ENCODE measurements at places on chromosomes 12 and 14.

GRCh38 chr14:76575108-76575507, 186.2 kb upstream of the VASH1 start:
- no peak for DNase-seq

- DNase-seq = no peak
These were observed 32.9 kb downstream of the TXNRD1 start for GRCh38 chr12:104248444-104248843.

DNA sequence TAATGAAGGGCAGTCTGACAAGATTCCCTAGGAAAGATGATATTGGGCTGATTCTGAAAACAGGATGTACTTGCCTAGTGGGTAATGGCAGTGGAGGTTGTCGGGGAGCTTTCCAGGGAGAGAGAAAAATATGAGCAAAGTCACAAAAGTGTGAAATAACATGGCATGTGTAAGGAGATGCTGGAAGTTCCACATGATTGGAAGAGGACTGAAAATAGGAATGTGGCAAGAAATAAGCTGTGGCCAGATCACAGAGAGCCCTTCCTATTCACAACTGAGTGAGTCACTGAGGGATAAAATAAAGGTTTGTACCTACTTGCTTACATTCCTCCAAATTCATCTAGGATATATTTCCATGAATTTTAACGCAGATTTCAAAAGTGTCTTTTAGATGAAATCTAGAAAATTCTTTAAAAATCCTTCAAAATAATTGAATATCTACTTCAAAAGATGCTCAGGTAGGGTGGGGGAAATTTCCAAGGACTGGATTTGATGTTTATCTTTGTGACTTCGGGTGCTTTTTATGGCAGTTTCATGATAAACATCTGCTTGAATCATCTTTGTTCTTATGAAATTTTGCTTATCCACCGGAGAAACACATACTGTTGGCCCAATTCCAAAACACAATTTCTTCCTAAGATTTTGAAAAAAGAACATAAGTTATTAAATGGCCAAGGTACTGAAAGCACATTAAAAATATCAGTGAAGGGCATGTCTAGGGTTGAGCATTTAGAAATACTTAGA, 36.3 kb upstream of the SLC2A13 start:
- DNase-seq = no peak

GRCh38 chr12:98344046-98344930, 171.1 kb upstream of the TMPO start:
- DNase-seq = no peak

DNA sequence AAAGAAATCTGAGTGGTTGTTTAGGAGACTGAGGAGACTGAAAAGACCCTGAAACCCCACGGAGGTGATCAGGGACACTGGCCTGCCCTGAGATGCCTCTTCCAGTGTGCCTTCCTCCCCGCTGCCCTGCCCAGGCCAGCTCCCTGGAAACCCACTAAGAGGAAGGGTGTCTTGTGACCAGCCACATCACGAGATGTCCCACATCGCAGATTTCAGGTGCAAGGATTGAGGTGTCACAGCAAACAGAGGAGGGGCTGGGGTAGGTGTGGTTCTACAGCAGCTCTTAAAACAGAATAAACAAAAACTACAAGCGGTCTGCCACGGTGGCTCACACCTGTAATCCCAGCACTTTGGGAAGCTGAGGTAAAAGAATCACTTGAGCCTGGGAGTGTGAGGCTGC, 184.3 kb upstream of the C14orf180 start:
- no peak for DNase-seq

GRCh38 chr14:106844608-106845285, 1318.4 kb downstream of the TMEM121 start:
- no peak for DNase-seq

- DNase-seq = no peak
These were observed 4.4 kb upstream of the PLEKHD1 start for GRCh38 chr14:69480136-69480535.

DNA sequence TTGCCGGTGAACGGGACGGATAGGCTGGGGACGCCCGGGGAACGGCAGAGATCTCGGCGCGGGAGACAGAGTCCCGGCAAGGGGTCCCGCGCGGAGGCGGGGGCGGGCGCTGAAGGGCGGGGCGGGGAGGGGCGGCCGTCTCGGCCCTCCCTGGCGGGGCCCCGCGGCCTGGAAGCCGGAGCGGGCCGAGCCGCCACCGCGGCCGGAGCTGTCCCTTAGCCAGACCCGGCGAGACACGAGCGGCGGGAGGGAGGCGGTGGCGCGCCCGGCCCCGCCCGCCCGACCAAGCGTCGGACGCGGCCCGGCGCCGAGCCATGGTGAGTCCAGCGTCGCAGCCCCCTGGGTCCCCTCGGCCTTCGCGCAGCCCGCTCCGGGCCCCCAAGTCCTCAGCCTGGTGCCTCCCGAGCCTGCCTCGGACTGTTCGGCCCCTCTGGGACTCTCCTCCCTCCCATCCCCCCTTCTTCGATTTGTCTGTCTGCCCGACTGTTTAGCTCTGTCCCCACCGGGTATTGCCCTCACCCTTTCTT, at the start of gene ARHGEF40:
Gene ARHGEF40, plus strand, starts transcription at position 222 of the 527 bp plus-strand sequence. Its CDS starts 93 bp downstream, at position 315.
- DNase-seq = no peak

All from NCI-H1436 treated with DMSO at 0.1 percent for 48 hours (cell line).